SJCRH30 (cell line): ENCODE measurements at places on chromosomes 1 and 21. TPM values are rescaled to one million over a fixed set of nuclear protein-coding genes. Genes with fewer than 3 reads are reported as not detected.
A peak's percentile ranks its signal among the peaks of the same experiment; 100 is the strongest.

- H3K27me3 ChIP-seq: no peaks in the 10 kb centered on the region
- DNase-seq: no peak
- H3K27ac ChIP-seq: no peak overlapping the region
These were observed 176.0 kb downstream of the GABPA start for GRCh38 chr21:25910809-25911208.

GRCh38 chr1:99606306-99606705, 39.6 kb upstream of the PALMD start:
- H3K36me3 ChIP-seq: no peaks in the 10 kb centered on the region
- H3K27ac ChIP-seq: no peak overlapping the region
- no peaks in the 10 kb centered on the region for H3K27me3 ChIP-seq
- peaks cover 1% of the 10 kb centered on the region; the same call in 1 of the 2 replicates for H3K4me1 ChIP-seq
- H3K4me3 ChIP-seq: no peak overlapping the region
- no peak for DNase-seq

- DNase-seq: no peak
- no peak overlapping the region for H3K27ac ChIP-seq
- H3K36me3 ChIP-seq: no peaks in the 10 kb centered on the region
- H3K27me3 ChIP-seq: no peaks in the 10 kb centered on the region
- H3K4me3 ChIP-seq: no peak overlapping the region
- H3K4me1 ChIP-seq: no peaks in the 10 kb centered on the region
These were observed 191.3 kb downstream of the BACH1 start for GRCh38 chr21:29490016-29490415.

Gene NT5C1A
- 0.12 TPM in 1 of 2 replicates, not detected in the other for total RNA-seq

Gene MIXL1
- total RNA-seq: not detected in 2 replicates

- no peak overlapping the region for H3K4me3 ChIP-seq
- H3K4me1 ChIP-seq: no peaks in the 10 kb centered on the region
- no peaks in the 10 kb centered on the region for H3K36me3 ChIP-seq
- DNase-seq: no peak
- H3K27ac ChIP-seq: no peak overlapping the region
These were observed 32.0 kb upstream of the IL10 start for GRCh38 chr1:206804156-206804737.

Gene RGS13
- not detected in 2 replicates for total RNA-seq

Gene DFFA
- total RNA-seq: 84.7 and 85.6 TPM in 2 replicates

DNA sequence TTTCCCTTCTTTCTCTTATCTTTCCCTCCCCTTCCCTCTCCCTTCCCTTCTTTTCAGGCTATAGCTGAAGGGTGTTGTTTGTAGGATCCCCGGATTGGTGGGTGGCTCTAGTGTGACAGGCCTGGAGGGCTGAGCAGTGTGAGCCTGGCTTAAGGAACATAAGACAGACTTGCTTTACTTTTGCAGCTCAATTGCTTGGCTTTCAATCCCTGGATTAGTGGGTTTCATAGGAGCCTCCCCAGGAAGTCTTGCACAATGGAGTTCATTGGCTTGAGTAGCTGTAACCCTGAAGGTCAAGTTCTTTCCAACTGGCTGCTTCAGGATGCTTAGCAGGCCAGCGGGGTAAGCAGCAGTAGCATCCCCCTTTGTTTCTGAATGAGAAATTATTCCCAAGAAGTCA, 126.7 kb downstream of the CAMTA1 start:
- H3K27me3 ChIP-seq: peaks cover 12% of the 10 kb centered on the region
- H3K27ac ChIP-seq: no peak overlapping the region
- DNase-seq: peak; percentile 36
- H3K4me1 ChIP-seq: 0 out of 2 replicates have a peak, but pooled peaks cover 4% of the 10 kb centered on the region
- H3K4me3 ChIP-seq: no peak overlapping the region

Gene SLC6A17
- total RNA-seq: not detected in 2 replicates

DNA sequence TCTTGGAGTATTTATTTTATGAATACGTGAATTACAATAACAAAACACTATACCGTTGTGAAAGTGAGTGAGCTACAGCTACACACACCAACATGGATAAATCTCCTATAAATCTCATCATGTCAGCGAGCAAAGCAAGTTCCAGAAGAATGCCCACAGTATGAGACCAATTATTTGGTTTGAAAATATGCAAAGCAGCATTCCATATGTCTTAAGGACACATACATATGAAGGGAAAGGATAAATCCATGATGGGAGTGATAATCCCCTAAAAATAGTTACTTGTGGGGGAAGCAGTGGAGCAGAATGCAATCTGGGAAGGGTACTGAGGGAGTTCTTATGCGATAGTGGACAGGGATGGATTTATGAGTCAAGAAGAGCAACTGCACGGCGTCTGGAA, 261.3 kb downstream of the DISC1 start:
- no peak overlapping the region for H3K4me3 ChIP-seq
- peaks cover 17% of the 10 kb centered on the region for H3K4me1 ChIP-seq
- H3K36me3 ChIP-seq: no peaks in the 10 kb centered on the region
- DNase-seq: no peak

Gene ROR1
- 4.8 and 5.5 TPM in 2 replicates for total RNA-seq

Gene DNM3
- total RNA-seq: 12.1 and 13.7 TPM in 2 replicates

Gene FLG2
- not detected in 2 replicates for total RNA-seq

Gene OR2L8
- total RNA-seq: not detected in 2 replicates

GRCh38 chr1:20593756-20594155, 4.9 kb downstream of the CDA start:
- H3K4me3 ChIP-seq: no peak overlapping the region
- H3K27ac ChIP-seq: no peak overlapping the region
- peaks cover 9% of the 10 kb centered on the region for H3K27me3 ChIP-seq
- no peaks in the 10 kb centered on the region for H3K4me1 ChIP-seq

DNA sequence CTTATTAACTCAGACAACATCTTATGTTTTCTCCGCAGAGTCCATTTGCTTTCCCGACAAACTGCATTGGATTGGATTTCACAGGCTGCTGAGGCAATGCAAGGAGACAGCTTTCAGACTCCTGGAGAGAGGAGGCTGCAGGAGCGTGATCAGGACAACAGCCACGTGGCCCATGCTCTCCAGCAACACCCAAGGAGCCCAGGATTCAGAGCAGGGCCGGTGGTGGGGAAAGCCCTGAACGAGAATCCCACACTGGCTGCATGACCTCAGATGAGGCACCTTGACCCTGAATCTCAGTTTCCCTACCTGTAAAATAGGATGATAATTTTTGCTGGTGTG, 78.3 kb upstream of the NFASC start:
- H3K27ac ChIP-seq: no peak overlapping the region
- H3K4me3 ChIP-seq: no peak overlapping the region
- no peaks in the 10 kb centered on the region; the same call in 1 of the 2 replicates for H3K27me3 ChIP-seq
- no peaks in the 10 kb centered on the region for H3K36me3 ChIP-seq
- DNase-seq: no peak
- no peaks in the 10 kb centered on the region for H3K4me1 ChIP-seq

Gene CD53
- 0.08 and 0.15 TPM in 2 replicates for total RNA-seq

GRCh38 chr1:168089326-168089978, 47.3 kb downstream of the GPR161 start:
- H3K36me3 ChIP-seq: no peaks in the 10 kb centered on the region
- no peaks in the 10 kb centered on the region for H3K27me3 ChIP-seq
- no peak overlapping the region for H3K4me3 ChIP-seq
- no peaks in the 10 kb centered on the region for H3K4me1 ChIP-seq
- H3K27ac ChIP-seq: no peak overlapping the region

DNA sequence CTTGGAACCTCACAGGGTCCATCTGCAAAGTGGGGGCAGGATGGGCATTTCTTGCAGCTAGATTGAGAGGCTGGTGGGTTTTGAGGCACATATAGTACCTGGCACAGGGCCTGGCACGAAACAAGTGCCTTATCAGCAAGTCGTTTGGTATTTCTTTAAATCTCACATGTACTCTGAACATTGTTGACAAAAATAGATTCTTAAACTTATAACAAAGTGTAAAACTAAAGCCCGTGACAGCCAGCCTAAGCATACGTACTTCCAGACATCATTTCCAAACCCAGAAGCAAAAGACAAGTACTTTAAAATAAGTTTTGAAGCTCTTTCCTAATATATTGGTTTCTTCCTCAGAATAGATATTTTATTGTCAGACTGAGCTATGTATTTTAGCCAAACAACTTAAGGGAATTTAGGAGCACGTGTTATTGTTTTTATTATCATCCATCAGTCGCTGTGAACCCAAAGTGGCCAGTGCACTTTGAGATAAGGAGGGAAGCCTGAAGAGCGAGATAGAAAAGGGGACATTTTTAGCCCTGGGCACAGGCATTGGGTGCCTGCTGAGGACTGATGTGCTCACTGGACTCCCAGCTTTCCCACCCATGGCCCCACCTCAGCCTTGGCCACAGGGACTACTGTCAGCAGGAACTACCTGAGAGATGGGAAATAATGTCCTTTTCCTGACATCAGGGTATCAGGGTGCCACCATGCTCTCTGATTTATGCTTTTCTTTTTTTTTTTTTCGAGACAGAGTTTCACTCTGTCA, 3.0 kb downstream of the FBLIM1 start:
- no peak overlapping the region for H3K27ac ChIP-seq
- H3K4me3 ChIP-seq: no peak overlapping the region
- H3K36me3 ChIP-seq: no peaks in the 10 kb centered on the region
- peaks cover 34% of the 10 kb centered on the region for H3K4me1 ChIP-seq
